ENCODE measurements at places on chromosomes 12 and 14. TPM values are rescaled to one million over a fixed set of nuclear protein-coding genes. Genes with fewer than 3 reads are reported as not detected.

Gene SMCO2
- total RNA-seq: 0.88 TPM

Gene DLGAP5
- total RNA-seq: 5.1 TPM

- DNase-seq: peak; percentile 91
These were observed 23.0 kb downstream of the DIO3 start for GRCh38 chr14:101584055-101584859.

GRCh38 chr12:88237954-88238353 is 95.8 kb downstream of the TMTC3 start:
- no peak for DNase-seq

GRCh38 chr12:63424671-63425070 is 243.6 kb downstream of the DPY19L2 start:
- DNase-seq: no peak
